NB4 (cell line): ENCODE measurements at places on chromosomes 16 and 17.
A peak's percentile ranks its signal among the peaks of the same experiment; 100 is the strongest.

DNA sequence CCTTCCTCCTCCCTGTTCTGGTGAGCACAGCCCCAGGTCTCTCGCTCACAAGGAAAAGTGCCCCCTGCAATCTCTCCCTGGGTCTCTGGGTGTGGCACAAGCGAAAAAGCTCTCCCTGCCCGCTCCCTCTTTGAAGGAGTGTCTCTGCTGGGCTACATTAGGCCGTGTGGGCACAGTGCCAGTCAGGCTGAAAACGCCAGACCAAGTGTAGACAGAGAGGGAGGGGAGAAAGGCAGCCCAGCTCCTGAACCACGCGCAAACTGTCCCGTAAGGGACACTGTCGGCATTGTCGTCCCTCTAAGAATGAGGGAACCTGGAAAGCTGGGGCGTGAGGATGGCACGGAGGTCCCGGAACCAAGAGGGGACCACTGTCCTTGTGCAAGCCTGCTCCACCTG, 3.9 kb downstream of the SMIM5 start:
- DNase-seq: no peak

- DNase-seq: no peak
These were observed 270.0 kb upstream of the PSMD7 start for GRCh38 chr16:74026373-74027281.

DNA sequence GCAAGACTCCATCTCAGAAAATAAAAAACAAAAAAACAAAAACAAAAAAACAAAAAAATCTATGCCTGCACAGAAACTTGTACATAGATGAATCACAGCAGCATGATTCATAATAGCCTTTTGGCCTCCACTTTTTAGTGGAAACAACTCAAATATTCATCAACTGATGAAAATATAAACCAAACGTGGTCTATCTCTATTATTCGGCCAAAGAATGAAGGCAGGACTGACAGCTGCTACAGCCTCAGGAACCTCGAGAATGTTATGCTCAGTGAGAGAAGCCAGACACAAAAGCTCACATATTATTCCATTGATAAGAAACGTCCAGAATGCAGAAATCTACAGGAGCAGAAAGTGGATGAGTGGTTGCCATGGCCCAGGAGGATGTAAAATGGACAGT, 19.8 kb downstream of the PPL start:
- no peak for DNase-seq

DNA sequence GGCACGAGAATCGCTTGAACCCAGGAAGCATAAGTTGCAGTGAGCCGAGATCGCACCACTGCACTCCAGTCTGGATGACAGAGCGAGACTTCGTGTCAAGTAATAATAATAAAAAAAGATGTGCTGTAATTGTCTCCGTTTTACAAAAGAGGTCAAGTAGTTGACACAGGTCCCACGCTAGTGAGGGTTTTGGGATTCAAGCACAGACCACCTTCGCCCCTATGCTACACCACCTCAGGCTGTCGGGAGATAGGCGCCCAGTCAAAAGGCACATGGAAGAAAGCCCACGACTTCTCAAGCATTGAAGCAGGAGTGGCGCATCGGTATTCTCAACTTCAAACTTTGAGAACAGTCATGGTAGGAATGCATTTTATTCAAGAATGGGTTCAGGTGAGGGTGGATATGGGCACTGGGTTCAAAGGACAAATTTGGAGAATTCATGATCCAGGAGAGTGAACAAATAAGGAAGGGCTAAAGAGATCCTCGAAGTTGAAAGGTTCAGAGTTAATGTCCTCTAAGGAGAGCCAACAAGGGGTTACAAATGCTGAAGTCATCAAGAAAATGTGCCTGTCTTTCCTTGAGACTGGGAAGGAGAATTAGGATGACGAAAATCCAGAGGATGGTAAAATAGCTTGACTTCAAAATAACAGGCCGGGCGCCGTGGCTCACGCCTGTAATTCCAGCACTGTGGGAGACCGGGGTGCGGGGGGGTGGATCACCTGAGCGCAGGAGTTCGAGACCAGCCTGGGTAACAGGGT, 1.4 kb upstream of the AMZ2 start:
- DNase-seq: no peak

DNA sequence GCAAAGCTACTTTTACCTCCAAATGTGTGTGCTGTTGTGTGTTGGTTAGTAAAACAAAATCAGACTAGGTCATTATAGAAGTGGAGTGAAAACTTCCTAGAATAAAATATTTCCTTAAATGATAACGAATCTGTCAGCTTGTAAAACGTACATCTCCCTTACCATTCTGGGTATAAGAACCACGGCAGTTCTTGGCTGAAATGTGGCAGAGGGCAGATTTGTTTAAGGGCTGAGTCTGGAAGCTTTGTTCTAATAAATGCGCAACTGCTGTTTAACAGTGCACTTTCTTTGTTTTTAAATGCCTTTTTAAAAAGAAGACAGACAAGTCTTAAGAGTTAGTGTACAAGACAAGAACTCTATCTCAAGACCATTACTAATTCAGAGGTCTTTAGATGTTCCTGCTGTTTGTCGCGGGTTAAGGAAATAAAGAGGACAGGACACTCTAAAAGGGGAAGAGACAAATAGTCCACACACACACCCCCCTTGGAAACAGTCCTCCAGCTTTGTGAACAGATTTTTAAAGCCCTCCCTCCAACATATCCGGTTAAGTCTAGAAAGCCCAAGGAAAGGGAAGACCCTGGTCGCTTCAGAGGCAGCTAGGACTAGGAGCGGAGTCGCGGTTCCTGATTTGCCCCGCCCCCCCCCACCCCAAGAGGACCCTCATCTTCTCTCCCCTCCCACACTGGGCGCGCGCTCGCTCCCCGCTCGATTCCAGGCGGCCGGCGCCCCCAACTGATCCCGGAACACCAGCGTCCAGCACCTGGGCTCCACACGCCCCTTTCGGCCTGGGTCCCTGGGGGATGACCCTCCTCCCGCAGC, 658 bp downstream of the SYNRG start:
- DNase-seq: peak; percentile 77
